Jurkat, Clone E6-1 (cell line): ENCODE measurements at places on chromosomes 6 and 20.

DNA sequence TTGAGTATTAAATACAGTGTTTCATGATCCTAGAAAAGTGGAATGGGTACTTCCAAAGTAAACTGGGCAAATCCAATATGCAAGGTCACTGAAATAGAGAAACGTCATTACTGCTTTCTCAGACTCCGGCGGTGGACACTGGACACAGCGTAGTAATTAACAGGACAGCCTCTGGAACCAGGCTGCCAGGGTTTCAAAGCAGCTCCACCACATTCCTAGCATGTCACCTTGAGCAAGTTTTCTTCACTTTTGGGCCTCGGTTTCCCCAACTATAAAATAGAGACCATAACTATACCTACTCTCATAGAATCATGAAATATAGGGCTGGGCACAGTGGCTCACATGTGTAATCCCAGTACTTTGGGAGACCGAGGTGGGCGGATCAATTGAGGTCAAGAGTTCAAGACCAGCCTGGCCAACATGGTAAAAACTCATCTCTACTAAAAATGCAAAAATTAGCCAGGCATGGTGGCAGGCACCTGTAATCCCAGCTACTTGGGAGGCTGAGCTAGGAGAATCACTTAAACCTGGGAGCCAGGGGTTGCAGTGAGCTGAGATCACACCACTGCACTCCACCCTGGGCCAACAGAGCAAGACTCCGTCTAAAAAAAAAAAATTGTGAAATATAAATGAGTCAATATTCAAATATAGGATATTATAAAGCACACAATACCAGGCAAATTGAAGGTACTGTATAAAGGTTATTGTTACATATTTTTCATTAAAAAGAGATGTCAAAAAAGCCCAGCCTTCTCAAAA lies 24.9 kb downstream of the ARHGAP18 start:
- DNase-seq: no peak

DNA sequence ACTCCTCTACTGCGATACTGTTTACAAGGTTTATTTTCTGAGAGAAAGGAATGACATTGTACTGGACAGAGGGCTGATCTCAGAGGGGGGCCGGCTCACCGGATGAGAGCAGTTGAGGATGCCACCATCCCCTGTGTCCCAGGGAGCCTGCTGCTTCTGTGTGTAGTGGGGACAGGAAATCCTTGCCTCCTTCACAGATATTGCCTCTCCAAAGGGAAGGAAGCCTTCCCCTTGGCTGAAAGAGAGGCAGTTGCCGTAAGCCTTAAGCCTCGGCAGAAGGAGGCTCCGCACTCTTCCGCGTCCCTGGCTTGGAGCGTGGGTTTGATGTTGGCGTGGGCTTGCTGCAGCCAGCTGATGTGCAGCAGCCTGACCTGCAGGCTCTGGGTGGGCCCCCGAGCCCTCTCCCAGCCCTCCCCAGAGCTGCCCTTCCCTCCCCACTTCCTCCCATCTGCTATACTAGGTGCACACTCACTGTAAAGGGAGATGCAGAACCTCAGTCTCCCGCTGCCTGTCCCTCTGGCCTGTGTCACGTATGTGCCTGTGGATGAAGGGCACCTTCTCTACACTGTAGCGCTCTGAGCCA lies 45.7 kb upstream of the RPS6KA2 start:
- DNase-seq: no peak

- peak; percentile 83 for DNase-seq
Observed at GRCh38 chr6:53484476-53485280, 60.2 kb downstream of the GCLC start.

DNA sequence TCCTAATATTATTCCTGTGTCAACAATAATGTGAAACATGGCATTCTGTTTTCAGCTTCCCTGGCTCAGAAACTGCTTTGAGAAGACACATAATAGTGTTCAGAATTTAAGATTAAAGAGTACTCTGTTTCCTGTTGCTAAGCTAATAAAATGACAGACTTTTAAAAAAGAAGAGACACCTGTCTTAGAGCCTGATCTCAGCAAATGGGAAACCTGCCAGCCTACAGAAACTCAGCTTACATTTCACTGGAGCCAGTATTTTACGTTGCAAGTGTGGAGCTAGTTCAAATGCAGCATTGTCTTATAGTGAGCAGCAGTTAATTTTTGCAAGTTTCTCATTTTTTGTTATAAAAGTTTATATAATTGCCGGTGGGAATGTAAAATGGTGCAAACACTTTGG lies 28.8 kb downstream of the KIZ start:
- no peak for DNase-seq

DNA sequence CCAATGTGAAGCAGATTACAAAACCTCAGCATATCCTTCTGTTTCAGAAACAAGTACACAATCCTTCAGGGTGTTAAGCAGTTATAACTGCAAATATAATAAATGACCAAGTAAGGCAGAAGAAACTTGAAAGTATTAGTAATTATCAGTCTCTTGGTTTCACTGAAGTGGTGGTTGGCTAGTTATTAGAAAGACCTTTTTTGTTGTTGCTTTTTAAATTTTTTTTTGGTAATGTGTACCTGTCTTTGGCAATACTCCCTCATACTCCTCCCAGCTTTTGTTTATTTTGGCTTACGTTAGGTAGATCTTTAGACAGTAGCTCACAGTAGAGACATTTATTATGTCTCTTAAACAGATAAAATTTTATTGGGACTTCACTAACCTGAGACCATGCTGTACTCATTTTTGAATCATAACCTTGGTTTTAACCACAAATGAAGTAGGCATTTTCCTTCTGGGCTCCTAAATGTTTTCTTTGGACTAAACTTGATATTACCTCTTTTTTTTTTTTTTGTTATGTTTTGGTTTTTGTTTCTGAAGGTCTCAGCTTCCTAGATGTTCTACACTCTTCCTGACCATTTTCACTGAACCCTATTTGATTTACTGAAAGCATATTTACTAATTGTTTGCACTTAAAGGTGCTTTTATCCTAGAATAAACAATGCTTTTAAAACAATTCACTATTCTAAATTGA lies 6.4 kb downstream of the CD2AP start:
- DNase-seq: no peak

- DNase-seq: peak; percentile 79
Observed at GRCh38 chr6:21166754-21167153, 426.8 kb upstream of the SOX4 start.

GRCh38 chr20:21175433-21175832 lies 49.6 kb downstream of the KIZ start:
- peak; percentile 85 for DNase-seq

- no peak for DNase-seq
Observed at GRCh38 chr6:123668965-123669591, 32.3 kb upstream of the TRDN start.

DNA sequence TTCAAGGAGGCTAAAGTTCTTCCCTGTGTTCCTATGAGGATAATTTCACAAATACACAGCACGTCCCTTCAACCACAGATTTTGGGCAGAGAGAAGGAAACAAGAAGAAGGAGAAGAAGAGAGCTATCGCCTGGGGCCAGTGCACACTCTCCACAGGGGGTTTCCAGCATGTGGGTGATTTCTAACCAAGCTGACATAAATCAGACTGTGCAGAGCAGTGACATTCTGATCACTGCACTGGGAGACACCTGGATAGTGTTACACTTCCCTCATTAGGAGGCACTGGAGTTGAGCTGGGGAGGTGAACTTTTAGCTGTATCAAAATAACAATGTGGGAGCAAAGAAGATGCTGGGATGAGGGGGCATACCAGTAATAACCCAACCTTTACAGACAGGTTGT lies 71.8 kb upstream of the CENPW start:
- DNase-seq: no peak

DNA sequence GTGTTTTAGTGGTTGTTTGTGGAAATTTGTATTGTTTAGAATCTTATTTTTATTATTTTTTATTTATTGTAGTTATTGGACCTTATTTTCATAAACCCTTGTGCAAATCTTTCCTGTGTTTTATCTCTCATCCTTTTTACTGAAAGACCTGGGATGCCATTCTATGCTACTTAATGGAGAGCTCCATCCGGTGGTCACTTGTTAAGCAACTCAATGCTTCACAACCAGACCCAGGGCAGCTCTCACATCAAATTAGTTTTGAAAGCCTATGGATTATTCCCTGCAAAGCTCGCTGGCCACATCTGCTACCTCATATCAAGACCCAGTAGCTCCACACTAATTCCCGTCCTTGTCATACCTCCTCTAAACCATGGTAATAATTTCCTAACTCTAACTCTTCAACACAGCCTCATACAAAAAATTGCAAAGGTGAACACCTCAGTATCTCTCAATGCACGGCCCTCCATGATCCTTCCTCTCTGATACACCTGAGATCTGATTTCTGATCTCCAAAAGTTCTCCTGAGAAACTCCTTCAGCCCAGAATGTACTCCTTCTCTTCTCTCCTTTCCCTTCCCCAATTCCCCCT lies 296.6 kb upstream of the MANEA start:
- peak; percentile 24 for DNase-seq

DNA sequence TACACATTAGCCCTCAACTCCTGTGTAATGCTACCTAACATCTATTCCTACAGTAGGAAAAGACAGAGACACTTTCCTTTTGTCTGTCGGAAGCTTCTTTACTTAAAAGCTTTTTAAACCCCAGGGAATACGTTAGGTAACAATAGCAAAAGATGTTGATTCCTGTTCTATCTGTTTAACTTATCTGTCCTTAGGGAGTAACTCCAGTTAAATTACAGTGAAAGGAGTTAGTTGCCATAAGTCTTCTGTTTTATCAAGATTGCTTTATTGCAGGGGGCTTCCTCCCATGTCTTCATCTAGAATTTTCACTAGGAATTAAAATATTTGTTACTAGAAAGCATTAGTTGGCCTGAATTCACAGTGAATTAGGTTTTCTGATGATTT lies 26.2 kb downstream of the TOP1 start:
- DNase-seq: no peak

DNA sequence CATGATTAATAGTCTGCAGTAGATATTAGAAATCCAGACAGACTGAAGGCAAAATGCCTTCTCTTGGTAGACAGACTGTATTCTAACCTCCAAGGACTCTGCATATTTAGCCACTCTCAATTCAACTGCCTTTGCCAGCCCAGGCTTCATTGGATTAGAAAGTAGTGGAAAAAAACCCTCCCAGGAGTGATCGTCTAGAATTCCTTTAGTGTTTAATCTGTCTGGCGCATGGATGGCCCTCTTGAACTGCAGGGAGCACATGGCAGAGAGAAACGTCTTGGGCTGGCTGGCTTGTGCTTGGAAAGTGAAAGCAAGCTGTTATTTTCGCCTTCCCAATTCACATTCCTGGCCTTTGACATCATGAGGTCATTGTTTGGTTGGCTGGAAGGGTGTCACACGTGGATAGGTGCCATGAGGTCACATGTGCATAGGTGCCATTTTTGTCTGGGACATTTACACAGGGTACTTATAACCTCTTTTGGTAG lies 30.9 kb upstream of the NEDD9 start:
- no peak for DNase-seq

DNA sequence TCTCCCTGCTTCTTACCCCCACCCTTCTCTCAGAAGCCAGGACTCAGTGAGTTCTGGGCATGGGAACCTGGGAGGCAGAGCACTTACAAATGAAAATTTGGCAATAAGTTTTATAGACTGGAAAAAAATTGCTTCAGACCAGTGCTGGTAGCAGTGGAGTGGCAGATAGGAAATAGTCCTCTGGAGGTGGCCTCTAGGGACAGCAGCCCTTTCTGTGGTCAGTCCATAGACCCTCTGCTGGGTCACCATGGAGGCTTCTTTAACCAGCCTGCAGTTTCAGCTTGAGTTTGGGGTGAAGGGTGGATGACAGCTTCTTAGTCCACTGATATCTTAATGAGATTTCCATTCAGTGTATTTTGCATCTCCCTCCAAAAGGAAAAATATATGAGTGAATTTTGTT lies 179.1 kb downstream of the ARID1B start:
- DNase-seq: no peak

DNA sequence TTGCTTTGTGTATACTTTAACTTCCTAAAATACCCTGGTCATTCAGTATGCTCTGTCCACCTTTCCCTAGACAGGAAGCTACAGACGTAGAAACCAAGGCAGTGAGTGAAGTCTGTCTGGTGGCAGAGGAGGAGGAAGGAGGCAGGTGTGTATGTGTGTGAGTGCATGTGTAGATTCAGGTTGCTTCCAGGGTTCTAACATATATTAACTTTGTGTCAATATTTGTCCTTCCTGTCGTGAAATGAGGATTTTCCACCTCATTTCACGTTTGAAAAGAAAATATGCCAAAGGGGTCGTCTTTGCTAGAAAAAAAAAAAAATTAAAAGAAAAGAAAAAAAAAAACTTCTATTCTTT lies 411.5 kb downstream of the PKHD1 start:
- DNase-seq: no peak

- DNase-seq: no peak
Observed at GRCh38 chr20:58366866-58367265, 22.2 kb upstream of the VAPB start.

DNA sequence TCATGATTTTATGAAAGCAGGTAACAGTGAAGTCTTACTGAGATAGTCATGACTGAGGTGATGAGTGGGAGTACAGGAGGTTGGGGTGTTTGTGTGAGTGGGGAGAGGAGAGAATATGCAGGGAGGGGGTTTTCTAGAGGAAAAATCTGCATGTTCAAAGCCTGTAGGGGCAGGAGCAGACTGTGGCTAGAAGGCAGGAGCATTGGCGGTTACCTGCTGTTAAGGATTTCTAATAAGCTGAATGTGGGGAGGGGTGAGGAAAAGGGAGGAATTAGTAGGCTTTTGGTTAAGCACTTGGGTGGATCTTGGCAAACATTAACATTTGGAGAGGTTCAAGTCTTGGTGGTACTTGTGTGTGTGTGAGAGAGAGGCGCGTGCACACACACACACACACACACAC lies 70.8 kb downstream of the EYA4 start:
- DNase-seq: no peak

GRCh38 chr20:33667676-33668465 lies 1.1 kb downstream of the ACTL10 start:
- DNase-seq: no peak

GRCh38 chr6:157999168-158000051 lies 17.7 kb downstream of the SYNJ2 start:
- DNase-seq: no peak

DNA sequence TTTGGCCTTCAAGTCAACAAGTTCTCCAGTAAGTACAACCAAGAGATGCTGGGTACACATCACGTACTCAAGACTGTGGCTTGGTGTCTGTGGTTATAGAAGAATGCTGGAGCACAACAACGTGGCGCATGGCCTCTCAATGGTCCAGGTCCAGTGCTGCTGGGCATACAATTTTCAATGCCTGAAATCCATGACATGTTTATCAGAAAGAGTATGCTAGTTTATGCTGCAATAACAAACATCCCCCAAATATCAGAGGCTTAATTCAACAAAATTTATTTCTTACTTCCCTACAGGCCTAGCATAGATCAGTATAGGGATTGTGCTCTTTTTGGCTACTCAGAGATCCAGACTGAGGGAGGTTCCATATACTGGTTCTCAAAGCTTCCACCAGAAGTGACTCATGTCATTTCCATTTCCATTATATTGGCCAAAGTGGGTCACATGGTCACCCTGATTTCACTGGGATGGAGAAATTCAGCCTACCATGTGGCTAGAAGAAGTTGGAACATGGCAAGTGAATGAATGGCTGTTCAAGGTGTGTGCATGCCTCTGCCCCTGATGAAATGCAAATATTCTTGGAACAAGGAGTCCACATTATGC lies 33.3 kb upstream of the KIF16B start:
- DNase-seq: no peak
